Esophagus squamous epithelium (tissue), 5 donors: ENCODE measurements at places on chromosomes 3 and 15. TPM values are rescaled to one million over a fixed set of nuclear protein-coding genes. Genes with fewer than 3 reads are reported as not detected.

Gene UACA
- total RNA-seq, result 24.1 TPM

Gene ACVR2B
- 3.4 TPM for total RNA-seq

Gene PROS1
- 5.7 TPM for total RNA-seq

Gene SH2D7
- total RNA-seq, result not detected

Gene LMAN1L
- total RNA-seq, result not detected

Gene CIB2
- total RNA-seq, result 11.8 TPM

Gene ATP13A5
- total RNA-seq, result 0.61 TPM

Gene CPN2
- total RNA-seq, result not detected
